ENCODE measurements at places on chromosomes 5 and 9.

DNA sequence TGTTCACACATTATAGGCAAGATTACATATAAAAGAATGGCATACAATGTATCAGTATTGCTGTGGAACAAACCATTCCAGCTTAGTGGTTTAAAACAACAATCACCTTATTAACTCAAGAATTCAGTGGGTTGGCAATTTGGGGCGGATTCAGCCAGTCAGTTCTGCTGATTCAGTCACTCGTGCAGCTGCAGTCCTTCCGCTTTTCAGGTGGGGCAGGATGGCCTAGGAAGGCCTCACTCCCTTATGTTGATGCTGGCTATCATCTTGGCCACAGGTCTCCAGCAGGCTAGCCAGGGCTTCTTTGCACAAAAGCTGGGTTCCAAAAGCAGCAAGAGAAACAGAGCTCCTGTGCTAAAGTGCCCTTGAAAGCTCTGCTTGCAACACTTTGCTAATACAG lies 150.6 kb downstream of the MCTP1 start:
- DNase-seq = no peak

- no peak for DNase-seq
These were observed 76.8 kb downstream of the TMEM167A start for GRCh38 chr5:83000428-83000827.

- DNase-seq = no peak
These were observed 2.1 kb downstream of the REEP5 start for GRCh38 chr5:112919972-112920371.

- no peak for DNase-seq
These were observed 311.6 kb upstream of the PRR16 start for GRCh38 chr5:120152472-120152871.

GRCh38 chr5:175809531-175810121 lies 61.8 kb upstream of the CPLX2 start:
- no peak for DNase-seq

- DNase-seq = no peak
These were observed 38.5 kb downstream of the ABITRAM start for GRCh38 chr9:108972626-108973209.

DNA sequence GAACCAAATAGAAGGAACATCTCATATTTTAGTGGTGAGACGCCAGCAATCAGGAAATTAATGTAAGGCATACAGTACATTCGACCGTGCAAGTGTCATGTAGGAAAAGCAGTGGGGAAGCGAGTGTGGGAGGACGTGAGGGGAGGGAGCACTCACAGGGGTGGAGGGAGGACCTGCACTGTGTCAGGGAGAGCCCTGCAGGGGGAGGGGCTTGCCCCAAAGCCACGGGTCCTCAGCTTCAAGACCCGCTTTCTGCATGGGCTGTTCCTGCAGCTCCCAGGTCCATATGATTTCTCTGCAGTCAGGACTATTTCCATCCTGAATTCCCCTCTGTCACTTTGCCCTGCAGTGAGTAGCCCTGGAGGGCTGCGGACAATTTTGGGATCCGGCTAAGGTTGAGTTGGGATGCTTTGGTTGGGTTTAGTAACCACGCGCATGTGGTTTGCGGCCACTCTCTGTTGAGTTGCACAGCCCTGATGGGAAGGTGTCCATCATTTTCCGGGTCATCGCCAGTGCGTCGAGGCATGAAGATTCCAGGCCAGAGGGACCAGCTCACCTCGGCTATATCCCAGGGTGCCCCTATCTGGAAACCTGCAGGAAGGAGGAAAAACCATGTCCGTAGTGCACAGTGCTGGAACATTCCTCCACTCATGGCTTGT lies 61.9 kb downstream of the IRX1 start:
- no peak for DNase-seq

- DNase-seq = no peak
These were observed 95.0 kb downstream of the OSTF1 start for GRCh38 chr9:75183306-75183705.

GRCh38 chr9:36193023-36193422 lies 2.3 kb downstream of the CLTA start:
- DNase-seq = no peak

DNA sequence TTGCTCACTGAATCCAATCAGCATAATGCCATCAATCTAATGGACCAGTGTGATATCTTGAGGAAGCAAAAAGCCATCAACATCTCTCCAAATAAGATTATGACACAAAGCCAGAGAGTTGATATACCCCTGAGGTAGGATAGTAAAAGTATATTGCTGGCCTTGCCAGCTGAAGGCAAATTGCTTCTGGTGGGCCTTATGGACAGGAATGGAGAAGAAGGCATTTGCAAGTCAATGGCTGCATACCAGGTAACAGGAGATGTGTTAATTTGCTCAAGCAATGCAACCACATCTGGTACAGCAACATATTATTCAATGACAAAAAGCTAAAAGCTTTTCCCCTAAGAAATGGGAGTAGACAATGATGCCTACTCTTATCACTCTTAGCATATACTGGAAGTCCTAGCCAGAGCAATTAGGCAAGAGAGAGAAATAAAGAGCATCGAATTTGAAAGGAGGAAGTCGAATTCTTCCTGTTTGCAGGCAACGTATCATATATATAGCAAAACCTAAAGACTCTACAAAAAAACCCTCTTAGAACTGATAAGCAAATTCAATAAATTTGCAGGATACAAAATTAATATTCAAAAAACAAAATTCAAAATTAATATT lies 216.1 kb upstream of the RASA1 start:
- no peak for DNase-seq

- no peak for DNase-seq
These were observed 38.4 kb downstream of the PPP1R2B start for GRCh38 chr5:156888520-156888919.
